ENCODE measurements at places on chromosomes 6 and 20.

- no peak for DNase-seq
Observed at GRCh38 chr6:168999392-168999791, 254.3 kb downstream of the THBS2 start.

GRCh38 chr6:40727271-40727670, 140.1 kb upstream of the LRFN2 start:
- no peak for DNase-seq

GRCh38 chr6:13290335-13290734, 38.0 kb downstream of the TBC1D7 start:
- no peak for DNase-seq

- DNase-seq = no peak
Observed at GRCh38 chr6:84554706-84555105, 209.7 kb downstream of the TBX18 start.

- DNase-seq = no peak
Observed at GRCh38 chr6:89436226-89436625, 3.3 kb downstream of the ANKRD6 start.

Measured in AG10803 (cell line).